HCT116 (cell line): ENCODE measurements at places on chromosomes 13 and 19.

- peak; percentile 70 for DNase-seq
Measured at GRCh38 chr19:43798546-43799409, 3.5 kb downstream of the LYPD5 start.

GRCh38 chr13:97978651-97979050 is 25.2 kb downstream of the IPO5 start:
- DNase-seq = no peak

DNA sequence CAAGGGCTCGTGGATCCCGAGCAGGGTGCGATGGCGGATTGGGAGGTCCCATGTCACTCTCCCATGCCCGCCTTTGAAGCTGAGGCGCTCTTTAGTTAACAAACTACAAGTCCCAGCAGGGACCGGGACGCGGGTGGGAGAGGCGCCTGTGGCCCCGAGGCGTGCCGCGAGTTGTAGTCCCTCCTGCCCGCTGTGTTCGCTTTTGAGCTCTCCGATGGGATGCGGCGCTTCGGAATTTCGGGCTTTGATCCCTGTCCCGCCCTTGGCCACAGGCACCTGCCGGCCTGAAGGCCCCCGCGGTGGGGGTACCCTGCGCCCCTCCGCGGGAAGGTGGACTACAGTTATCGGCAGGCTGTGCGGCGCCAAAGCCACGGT is 11.0 kb downstream of the CYTH2 start:
- no peak for DNase-seq

DNA sequence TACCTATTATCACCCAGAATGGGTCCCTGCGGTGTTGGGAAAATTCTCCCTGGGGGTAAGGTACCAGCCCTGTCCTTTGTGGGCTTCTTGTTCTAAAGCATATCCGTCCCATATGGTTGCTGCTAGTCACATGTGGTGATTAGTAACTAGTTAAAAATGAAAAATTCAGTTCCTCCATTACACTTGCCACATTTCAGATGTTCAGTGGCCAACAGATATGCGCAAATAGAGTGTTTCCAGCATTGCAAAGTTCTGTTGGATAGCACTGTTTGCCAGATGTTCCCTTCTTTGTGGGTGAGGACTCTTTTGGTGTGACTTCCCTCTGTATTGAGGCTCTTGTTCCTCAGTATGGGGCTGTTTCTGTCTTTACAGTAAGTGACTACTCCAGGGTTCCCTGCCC is 3.8 kb downstream of the CNOT3 start:
- no peak for DNase-seq

DNA sequence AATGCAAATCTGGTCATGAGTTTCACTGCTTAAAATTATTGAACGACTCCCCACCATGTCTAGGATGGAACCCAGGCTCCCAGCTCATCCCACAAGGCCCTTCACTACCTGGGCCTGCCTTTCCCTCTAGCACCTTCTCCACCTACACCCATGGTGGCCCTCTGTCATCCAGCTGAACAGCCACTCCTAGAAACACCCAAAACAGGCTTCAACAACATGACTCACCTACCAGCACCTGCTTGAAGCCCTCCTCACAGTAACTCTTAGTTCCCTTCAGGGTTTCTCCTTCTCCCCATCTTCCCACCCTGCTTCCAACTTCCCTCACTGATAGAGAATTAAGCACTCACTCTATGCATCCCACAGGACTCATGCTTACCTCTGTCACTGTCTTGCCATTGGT is 6.6 kb upstream of the IGFL2 start:
- no peak for DNase-seq

GRCh38 chr13:26342898-26343297 is 89.0 kb downstream of the CDK8 start:
- no peak for DNase-seq
